Chondrocyte (in vitro differentiated cells): ENCODE measurements at places on chromosomes 4 and X. TPM values are rescaled to one million over a fixed set of nuclear protein-coding genes. Genes with fewer than 3 reads are reported as not detected.

DNA sequence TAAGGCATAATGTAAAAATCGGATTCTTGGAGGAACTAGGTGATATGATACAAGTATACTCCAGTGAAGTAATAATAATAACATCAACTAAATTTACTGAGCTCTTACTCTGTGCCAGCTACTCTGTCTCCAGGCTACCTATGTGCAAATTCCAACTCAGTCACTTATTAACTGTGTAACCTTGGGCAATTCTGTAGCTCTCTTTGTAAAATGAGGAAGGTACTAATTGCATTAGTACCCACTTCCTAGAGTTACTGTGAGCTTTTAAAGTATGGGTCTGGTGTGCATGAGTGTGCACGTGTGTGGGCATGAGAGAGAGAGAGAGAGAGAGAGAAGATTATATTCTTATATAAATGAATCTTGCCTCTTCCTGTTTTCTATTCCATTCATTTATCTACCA is 169.9 kb downstream of the KCNIP4 start:
- H3K27ac ChIP-seq = no peak overlapping the region
- DNase-seq = no peak
- H3K4me3 ChIP-seq = no peak overlapping the region

DNA sequence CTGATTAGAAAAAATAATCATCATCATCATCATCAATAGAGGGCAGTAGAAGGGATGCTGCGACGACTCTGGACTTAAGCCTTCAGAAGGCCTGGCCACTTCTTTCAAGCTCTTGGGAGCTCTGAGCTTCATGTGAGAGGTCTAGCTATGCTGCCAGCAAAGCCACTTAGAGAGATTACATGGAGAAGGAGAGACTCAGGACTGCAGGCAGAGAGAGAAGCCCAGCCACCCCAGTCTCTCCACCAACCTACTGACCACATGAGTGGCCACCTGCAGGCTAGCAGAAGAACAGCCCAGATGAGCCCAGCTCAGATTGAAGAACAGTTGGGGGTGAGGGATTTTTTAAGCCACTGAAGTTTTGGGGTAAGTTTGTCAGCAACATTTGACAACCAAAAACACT is 17.1 kb upstream of the TMEM150C start:
- no peaks in the 10 kb centered on the region for H3K27me3 ChIP-seq
- no peak overlapping the region for H3K27ac ChIP-seq
- H3K36me3 ChIP-seq = no peaks in the 10 kb centered on the region

Gene STPG2
- 0.12 to 0.77 TPM in 2 of 3 replicates, not detected in the other for total RNA-seq

DNA sequence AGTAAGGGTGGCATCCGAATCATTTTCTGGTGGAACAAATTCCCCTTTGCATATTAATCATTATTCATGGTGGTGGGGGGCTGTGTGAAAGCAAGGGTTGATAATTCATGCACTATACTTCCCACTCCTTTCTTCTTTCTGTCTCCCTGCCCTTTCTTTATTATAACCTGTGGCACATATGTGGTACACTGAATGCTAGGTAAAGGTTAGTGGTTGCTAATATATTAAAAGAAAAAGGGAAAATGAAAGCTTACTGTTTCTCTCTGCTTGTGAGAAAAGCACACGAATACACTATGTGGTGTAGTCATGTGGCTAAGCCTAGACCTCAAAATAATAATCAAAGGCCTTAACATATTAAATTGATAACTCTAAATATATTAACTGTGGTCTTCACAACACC is 178.4 kb upstream of the RPS6KA3 start:
- H3K27me3 ChIP-seq = no peaks in the 10 kb centered on the region
- no peaks in the 10 kb centered on the region for H3K36me3 ChIP-seq
- H3K27ac ChIP-seq = no peak overlapping the region
- DNase-seq = no peak

Gene SLC16A2
- 17.7 to 23.1 TPM (median 18.3 TPM) in 3 replicates for total RNA-seq

DNA sequence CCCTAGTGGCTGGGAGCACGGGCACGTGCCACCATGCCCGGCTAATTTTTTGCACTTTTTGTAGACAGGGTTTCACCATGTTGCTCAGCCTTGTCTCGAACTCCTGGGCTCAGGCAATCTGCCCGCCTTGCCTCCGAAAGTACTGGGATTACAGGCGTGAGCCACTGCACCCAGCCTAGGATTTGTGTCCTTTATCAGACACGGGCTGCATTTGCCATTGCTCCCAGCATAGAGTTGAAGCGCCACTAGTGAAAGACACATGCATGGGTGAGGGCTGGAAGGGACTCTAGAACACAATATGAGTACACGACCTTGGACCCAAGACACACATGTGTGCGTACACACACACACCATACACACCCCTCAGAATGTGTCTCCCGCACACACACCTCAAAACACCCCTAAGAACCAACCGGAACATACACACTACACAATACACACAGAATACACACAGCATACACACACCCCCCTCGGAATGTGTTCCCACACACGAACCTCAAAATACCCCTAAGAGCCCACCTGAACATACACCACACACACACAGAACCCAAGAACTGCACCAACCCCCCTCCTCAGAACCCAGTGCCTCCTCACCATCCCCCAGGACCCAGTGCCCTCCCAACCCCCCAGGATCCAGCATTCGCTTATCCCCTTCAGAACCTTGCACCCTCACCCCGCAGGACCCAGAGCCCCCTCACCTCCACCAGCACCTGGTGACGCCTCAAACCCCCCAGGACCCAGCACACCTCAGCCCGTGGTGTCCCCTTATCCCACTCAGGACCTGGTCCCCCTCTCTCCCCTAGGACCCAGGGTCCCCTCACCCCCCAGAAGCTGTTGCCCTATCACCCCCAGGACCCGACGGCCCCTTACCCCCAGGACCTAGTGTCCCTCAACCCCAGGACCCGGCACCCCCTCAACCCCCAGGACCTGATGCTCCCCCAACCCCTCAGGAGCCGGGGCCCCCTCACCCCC is 1.0 kb downstream of the TNIP2 start:
- no peak for DNase-seq
- peak overlapping the region; percentile 74 for H3K27ac ChIP-seq
- H3K27me3 ChIP-seq = no peaks in the 10 kb centered on the region
- peak overlapping the region; percentile 80 for H3K4me3 ChIP-seq

DNA sequence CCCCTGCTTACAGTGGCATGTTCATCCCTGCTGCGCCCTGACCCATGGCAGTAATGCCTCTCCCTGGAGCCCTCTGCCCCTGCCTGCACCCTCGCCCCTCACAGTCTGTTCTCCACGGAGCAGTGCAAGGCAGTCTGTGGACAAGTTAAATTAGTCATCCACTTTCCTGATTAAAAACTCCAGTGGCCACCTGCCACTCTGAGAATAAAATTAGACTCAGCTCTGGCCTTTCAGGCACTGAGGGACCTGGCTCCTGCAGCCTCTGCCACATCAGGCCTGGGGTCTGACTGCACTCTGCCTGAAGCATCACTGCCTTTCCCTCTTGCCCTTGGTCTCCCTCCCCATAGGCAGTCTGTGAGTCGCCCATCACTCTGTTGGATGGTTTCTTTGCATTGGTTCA is 53.6 kb downstream of the GRK4 start:
- H3K27ac ChIP-seq = no peak overlapping the region
- no peaks in the 10 kb centered on the region for H3K4me1 ChIP-seq
- H3K4me3 ChIP-seq = no peak overlapping the region
- H3K36me3 ChIP-seq = peaks cover 9% of the 10 kb centered on the region

DNA sequence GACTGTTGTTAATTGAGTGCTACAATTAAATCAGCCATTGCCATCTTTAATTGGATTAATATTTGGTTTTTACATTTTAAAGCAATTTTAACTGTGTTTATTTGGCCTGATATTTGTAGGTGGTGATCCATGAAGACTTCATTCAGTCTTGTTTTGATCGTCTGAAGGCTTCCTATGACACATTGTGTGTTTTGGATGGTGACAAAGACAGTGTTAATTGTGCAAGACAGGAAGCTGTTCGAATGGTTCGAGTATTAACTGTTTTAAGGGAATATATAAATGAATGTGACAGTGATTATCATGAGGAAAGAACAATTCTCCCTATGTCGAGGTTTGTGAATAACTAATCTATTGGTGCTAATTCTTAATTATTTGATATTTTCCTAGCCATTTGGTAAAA is 82.6 kb downstream of the USP9X start:
- DNase-seq = no peak
- H3K27ac ChIP-seq = no peak overlapping the region
- no peak overlapping the region for H3K4me3 ChIP-seq
- peaks cover 9% of the 10 kb centered on the region for H3K36me3 ChIP-seq
- no peaks in the 10 kb centered on the region for H3K27me3 ChIP-seq
- no peaks in the 10 kb centered on the region for H3K4me1 ChIP-seq

Gene VSIG4
- not detected in 3 replicates for total RNA-seq

DNA sequence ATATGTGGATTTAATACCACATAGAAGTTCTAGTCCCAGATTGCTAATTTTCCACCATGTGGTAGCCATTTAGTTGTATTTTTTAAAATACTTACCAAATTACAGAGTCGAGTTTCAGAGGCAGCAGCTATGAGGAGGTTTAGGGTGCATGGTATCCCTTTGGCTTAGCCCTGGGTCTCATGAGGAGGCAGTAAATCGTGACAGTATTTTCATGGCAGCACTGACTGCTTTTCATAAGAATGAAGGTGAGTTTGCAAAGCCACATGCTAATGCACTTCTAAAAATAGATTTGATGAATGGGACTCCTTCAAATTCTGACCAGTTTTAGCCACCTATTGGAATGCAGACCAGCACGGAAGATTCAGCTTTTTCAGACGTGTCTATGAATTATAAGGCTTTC is 114.0 kb upstream of the FRG1 start:
- H3K4me1 ChIP-seq = no peaks in the 10 kb centered on the region
- no peak overlapping the region for H3K27ac ChIP-seq
- H3K27me3 ChIP-seq = no peaks in the 10 kb centered on the region
- no peak for DNase-seq
- no peak overlapping the region for H3K4me3 ChIP-seq

Gene RAB40A
- 0.41 to 0.56 TPM (median 0.45 TPM) in 3 replicates for total RNA-seq

- H3K36me3 ChIP-seq = no peaks in the 10 kb centered on the region
- no peak for DNase-seq
- peaks cover 27% of the 10 kb centered on the region for H3K4me1 ChIP-seq
- H3K27me3 ChIP-seq = no peaks in the 10 kb centered on the region
- no peak overlapping the region for H3K4me3 ChIP-seq
Observed at GRCh38 chrX:133575501-133576136, 160.3 kb upstream of the GPC4 start.

GRCh38 chr4:17368408-17368807 is 143.5 kb downstream of the QDPR start:
- no peak for DNase-seq
- H3K4me3 ChIP-seq = no peak overlapping the region
- peaks cover 10% of the 10 kb centered on the region for H3K27me3 ChIP-seq
- H3K36me3 ChIP-seq = no peaks in the 10 kb centered on the region

DNA sequence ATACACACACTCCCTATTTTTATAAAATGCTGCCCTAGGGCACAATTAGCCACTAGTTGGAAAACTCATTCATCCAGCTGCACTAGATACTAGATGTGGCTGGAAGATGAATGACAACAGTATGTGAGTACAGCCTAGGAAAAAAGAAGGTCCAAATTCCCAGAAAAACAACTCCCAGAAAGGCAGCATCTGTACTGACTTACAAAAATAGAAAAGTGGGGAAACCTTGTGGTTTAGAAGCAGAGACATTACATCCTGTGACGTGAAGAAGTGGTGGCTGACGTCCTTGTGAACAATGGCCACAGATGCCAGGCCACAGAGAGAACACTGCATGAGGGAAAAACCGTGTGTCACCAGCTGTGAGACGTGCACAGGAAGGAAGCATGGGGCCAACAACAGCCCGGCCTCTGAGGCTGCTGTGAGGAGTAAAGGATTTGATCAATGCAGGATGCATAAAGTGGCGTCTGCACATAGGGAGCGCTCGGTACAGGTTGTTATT is 81.2 kb downstream of the SPRY1 start:
- no peak overlapping the region for H3K27ac ChIP-seq
- H3K27me3 ChIP-seq = no peaks in the 10 kb centered on the region
- H3K4me1 ChIP-seq = peaks cover 18% of the 10 kb centered on the region
- H3K4me3 ChIP-seq = no peak overlapping the region
- no peak for DNase-seq
- no peaks in the 10 kb centered on the region for H3K36me3 ChIP-seq

DNA sequence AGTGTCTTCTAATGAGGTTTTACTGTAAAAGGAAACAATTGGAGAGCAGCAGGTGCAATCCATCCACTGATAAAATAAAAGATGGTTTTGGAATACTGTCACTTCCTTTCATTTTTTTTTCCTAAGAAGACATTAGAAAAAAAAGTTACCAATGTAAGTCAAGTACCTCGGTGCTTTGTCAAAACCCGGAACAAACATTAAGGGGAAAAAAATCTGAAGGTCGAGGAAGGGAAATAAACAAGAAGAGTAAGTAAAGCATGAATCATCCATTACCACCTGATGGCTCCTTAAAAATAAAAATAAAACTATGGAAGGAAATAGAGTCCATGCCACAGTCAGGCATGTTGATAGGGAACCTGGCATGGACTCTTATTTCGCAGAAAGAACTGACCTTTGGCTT is 15.3 kb upstream of the XPNPEP2 start:
- no peak overlapping the region for H3K27ac ChIP-seq
- no peak for DNase-seq
- H3K36me3 ChIP-seq = no peaks in the 10 kb centered on the region
- no peaks in the 10 kb centered on the region for H3K4me1 ChIP-seq
- H3K27me3 ChIP-seq = peaks cover 22% of the 10 kb centered on the region

GRCh38 chrX:129769467-129770154 is 10.1 kb upstream of the SASH3 start:
- no peaks in the 10 kb centered on the region for H3K36me3 ChIP-seq
- no peak overlapping the region for H3K4me3 ChIP-seq
- DNase-seq = no peak
- no peak overlapping the region for H3K27ac ChIP-seq
- no peaks in the 10 kb centered on the region for H3K27me3 ChIP-seq
